ENCODE measurements at places on chromosomes 1 and 21. TPM values are rescaled to one million over a fixed set of nuclear protein-coding genes. Genes with fewer than 3 reads are reported as not detected.
A peak's percentile ranks its signal among the peaks of the same experiment; 100 is the strongest.

Gene TTLL10
- total RNA-seq, result not detected

DNA sequence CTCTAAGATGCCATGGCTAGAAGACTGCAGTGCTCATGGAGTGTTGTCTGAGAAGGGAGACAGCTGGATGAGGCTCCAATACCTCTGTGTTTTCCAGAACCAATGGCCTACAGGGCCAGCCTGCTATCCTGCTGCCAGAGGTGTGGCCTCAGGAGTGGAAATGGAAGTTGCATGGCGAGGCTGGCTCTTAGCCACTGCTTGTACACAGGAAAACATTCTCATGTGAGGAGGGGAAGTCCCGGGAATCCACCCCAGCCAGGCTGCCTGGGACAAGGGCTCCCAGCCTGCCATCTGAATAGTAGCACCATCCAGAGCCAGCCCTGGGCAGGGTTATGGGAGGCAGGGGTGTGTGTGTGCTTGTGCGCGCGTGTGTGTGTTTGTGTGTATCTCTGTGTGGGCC lies 56.5 kb downstream of the SDC3 start:
- peak; percentile 79 for DNase-seq
- H3K27ac ChIP-seq, result peak overlapping the region; percentile 56
- H3K4me1 ChIP-seq, result peaks cover 45% of the 10 kb centered on the region
- H3K36me3 ChIP-seq, result no peaks in the 10 kb centered on the region
- no peak overlapping the region for H3K4me3 ChIP-seq
- no peaks in the 10 kb centered on the region for H3K27me3 ChIP-seq

GRCh38 chr1:210726621-210727020 lies 397.9 kb downstream of the HHAT start:
- DNase-seq, result peak; percentile 70
- no peaks in the 10 kb centered on the region for H3K36me3 ChIP-seq
- no peaks in the 10 kb centered on the region for H3K4me1 ChIP-seq
- no peak overlapping the region for H3K27ac ChIP-seq
- no peaks in the 10 kb centered on the region for H3K27me3 ChIP-seq
- no peak overlapping the region for H3K4me3 ChIP-seq

GRCh38 chr1:155019377-155020245 lies 14.0 kb downstream of the DCST2 start:
- H3K27ac ChIP-seq, result peak overlapping the region; percentile 28
- H3K27me3 ChIP-seq, result no peaks in the 10 kb centered on the region
- H3K36me3 ChIP-seq, result peaks cover 22% of the 10 kb centered on the region
- no peak for DNase-seq

Gene TGFBR3
- total RNA-seq, result 85.3 TPM

DNA sequence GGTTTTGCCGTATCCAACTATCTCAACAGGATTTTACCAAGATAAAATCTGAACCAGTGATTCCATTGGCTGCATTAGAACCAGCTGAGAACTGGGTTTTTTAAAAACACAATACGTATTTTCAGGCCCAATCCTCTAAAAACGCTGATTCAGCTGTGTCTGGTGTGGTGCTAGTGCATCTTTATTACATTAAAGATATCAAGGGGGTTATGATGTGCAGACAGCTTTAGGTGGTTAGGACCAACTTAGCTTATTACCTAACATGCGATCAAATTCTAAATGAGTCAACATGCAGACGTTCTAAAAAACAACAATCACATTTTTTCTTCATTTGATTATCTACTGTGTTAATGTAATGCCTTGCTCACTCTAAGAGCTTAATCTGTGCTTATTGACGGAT lies 32.0 kb upstream of the EXO1 start:
- DNase-seq, result no peak
- H3K4me1 ChIP-seq, result no peaks in the 10 kb centered on the region
- H3K4me3 ChIP-seq, result no peak overlapping the region
- H3K27me3 ChIP-seq, result no peaks in the 10 kb centered on the region
- no peak overlapping the region for H3K27ac ChIP-seq

- H3K4me3 ChIP-seq, result no peak overlapping the region
- H3K27me3 ChIP-seq, result no peaks in the 10 kb centered on the region
- no peaks in the 10 kb centered on the region for H3K36me3 ChIP-seq
- H3K4me1 ChIP-seq, result no peaks in the 10 kb centered on the region
Observed at GRCh38 chr1:191905781-191906180, 252.5 kb upstream of the RGS18 start.

- no peak overlapping the region for H3K4me3 ChIP-seq
- H3K36me3 ChIP-seq, result no peaks in the 10 kb centered on the region
- no peaks in the 10 kb centered on the region for H3K27me3 ChIP-seq
- DNase-seq, result no peak
- H3K27ac ChIP-seq, result no peak overlapping the region
- H3K4me1 ChIP-seq, result no peaks in the 10 kb centered on the region
Observed at GRCh38 chr1:55947446-55947845, 631.9 kb downstream of the PLPP3 start.

- no peak overlapping the region for H3K27ac ChIP-seq
- no peaks in the 10 kb centered on the region for H3K36me3 ChIP-seq
- peak; percentile 62 for DNase-seq
- no peaks in the 10 kb centered on the region for H3K4me1 ChIP-seq
Observed at GRCh38 chr1:241834733-241835377, 13.1 kb upstream of the EXO1 start.

GRCh38 chr1:113860891-113861290 lies 10.6 kb downstream of the PTPN22 start:
- no peak for DNase-seq
- no peaks in the 10 kb centered on the region for H3K4me1 ChIP-seq
- H3K27ac ChIP-seq, result no peak overlapping the region
- no peaks in the 10 kb centered on the region for H3K27me3 ChIP-seq
- H3K36me3 ChIP-seq, result no peaks in the 10 kb centered on the region
